ENCODE measurements at places on chromosomes 4 and X. TPM values are rescaled to one million over a fixed set of nuclear protein-coding genes. Genes with fewer than 3 reads are reported as not detected.

The BEND2 gene
- total RNA-seq, result not detected

The TIMP1 gene
- total RNA-seq, result 211 TPM

The CXorf49 gene
- not detected for total RNA-seq

The MECP2 gene
- total RNA-seq, result 18.4 TPM

The LEF1 gene
- not detected for total RNA-seq

The MAGEE1 gene
- 0.51 TPM for total RNA-seq

The SSX2B gene
- total RNA-seq, result not detected

The ARX gene
- total RNA-seq, result not detected

The UGT2B17 gene
- 10.2 TPM for total RNA-seq

DNA sequence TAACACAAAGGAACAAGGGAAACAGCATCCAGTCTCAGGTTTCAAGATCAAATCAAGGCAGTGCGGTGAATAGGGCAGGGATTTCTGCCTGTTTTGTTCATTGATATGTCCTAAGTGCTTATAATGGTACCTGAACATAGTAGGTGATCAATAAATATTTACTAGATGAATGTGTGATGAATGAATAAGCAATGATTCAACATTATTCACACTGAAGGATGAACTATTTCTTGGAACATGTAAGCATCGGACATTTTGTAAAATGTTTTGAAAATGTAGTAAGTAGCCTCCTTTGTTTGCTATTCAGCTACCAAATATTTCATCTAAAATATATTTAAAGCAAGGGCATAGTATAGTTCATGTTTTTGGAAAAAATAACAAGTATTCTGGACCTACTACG lies 67.8 kb downstream of the USP38 start:
- no peak for DNase-seq

DNA sequence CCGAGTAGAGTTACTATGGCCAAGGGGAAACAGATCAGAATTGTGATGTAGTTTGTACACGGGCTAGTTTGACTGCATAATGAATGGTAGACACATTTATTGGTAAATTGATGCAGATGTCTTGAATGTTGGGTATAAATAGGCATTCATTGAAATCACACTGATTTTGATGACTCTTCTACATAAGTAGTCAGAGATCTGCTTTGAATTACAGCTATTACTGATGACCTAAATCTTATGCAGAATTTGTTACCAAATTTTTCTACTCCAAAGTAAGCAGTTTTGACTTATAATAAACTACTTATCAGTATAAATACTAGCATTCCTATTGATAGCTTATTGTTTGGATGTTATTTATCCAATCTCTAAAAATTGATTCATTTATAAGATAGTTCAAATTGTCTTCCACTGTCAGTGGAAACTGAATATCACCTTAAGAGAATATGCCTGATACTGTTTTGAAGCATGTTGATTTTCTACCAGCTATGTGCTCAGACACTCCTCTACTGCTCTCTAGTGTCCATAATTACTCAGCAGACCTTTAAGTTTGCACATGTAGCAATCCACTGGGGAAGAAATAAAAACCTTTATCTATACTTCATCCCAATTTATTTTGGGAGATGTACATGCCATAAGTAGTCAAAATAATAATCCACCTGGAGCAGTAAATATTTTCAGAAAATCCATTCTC lies 120.3 kb downstream of the RASL11B start:
- no peak for DNase-seq

GRCh38 chr4:126470862-126471261 lies 1156.1 kb downstream of the FAT4 start:
- DNase-seq, result no peak

- DNase-seq, result no peak
Observed at GRCh38 chrX:12610079-12610478, 181.1 kb upstream of the PRPS2 start.

GRCh38 chr4:174133551-174133950 lies 149.9 kb downstream of the FBXO8 start:
- DNase-seq, result no peak

DNA sequence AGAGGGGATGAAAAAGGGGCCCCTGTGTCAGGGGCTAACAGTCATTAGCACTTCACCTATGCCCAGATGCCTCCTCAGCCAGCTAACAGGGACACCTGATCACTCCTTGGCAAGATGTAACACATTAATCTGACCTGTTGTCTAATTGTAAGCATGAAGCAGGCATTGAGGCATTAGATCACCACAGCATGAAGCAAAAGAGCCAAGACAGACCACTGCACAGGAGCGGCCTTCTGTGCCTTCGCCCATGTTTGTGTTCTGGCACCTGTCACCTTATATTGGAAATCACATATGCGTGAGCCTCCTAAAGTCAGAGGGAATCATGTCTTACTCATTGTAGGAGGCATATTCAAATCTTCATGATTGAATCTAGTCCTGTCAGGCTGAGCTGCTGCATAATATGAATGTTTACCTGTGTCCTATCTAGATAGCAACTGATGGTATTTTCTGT lies 48.4 kb downstream of the PTTG2 start:
- DNase-seq, result no peak

GRCh38 chr4:13559413-13559812 lies 15.1 kb upstream of the NKX3-2 start:
- no peak for DNase-seq

DNA sequence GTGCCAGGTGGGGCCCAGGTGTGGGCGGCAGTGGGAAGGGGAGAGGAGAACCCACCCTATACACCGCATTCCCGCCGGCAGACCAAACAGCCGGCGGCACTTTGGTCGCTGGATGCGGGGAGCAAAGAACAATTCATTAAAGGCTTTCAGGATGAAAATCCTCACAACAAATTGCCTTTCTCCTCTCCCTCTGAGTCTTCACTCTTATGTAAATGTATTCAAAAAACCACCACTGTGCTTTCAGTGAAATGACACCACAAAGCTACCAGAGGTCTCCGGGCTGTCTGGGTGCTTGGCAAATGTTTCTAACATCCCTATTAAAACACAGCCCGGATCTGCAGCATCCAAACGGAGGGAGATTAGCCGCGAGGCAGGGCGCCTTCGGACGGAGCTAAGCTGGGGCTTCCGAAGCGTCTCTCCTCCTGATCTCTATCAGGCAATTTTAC lies 171.8 kb upstream of the TBL1X start:
- DNase-seq, result no peak

DNA sequence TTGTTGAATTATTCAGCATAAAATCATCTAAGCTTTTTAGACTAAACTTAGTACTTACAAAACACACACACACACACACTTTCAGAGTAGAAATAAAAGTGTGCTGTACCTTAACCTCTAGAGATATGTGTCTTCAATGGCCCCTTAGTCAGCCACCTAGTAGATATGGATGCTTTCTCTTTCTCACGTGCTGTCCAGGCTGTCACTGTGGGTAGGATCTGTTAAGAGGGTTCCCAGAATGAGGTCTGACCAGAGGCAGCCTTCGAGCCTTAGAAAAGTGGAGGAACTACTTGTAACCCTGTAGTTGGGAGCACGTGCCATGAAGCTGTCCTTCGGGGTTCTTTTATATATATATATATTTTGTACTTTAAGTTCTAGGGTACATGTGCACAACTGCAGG lies 117.9 kb downstream of the COL4A5 start:
- DNase-seq, result no peak

DNA sequence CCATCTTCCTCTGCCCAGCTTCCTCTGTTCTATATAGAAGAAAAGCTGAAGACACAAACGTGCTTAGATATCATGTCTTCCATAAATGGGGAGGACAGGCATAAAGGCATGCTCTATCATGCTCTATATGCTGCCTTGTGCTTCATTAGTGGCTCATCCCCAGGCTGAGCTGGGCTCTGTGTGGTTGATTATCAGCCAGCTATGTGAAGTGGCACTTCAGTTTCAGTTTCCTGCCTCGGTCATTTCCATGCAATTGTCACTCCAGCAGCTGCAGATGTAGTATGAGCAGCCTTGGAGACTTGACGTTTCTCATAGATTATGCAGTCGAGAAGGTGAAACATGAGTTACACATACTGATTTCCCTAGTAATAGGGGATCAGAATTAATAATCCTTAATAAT lies 106.2 kb downstream of the SYTL5 start:
- no peak for DNase-seq

- DNase-seq, result no peak
Observed at GRCh38 chrX:140425712-140426395, 79.0 kb downstream of the SOX3 start.

GRCh38 chrX:14777525-14777924 lies 95.3 kb downstream of the FANCB start:
- DNase-seq, result no peak

DNA sequence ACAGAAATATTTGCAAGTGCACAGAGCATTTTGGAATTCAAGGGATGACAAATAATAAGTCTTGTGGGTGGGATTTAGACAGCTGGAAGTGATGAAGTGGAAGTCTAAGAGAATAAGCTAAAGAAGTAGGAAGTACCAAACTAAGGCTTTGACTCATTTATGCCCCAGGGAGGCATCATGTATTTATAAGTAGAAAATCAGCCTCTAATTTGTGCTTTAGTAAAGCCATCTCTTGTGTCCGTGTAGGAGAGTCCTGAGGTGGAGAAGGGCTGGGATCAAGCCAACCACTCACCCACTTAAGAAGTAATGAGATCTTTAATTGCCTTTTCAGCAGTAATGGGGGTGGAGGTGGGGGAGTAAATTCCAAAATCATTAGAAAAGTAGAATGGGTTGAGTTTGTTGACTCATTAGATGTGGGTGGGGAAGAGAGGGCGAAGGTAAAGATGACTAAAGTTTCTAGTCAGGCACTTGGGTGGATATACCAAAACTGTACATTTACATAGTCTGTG lies 356.7 kb downstream of the STIM2 start:
- DNase-seq, result no peak

- DNase-seq, result no peak
Observed at GRCh38 chrX:10949541-10949940, 161.6 kb upstream of the HCCS start.

DNA sequence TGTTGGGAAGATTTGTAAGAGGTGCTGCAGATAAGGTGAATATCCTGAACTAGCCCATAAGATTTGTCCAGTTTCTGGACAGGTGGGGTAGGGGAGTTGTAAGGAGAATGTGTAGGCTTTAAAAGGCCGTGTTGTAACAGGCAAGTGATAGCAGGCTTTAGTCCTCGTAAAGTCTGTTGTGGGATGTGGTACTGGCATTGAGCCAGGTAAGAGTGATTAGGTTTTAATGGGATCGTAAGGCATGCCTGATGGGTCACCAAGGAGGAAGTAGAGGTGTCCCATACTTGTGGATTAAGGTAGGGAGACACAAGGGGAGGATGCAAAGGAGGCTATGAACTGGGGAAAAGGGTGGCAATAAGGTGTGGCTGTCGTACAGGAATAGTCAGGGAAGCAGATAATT lies 256.9 kb upstream of the DKK2 start:
- DNase-seq, result no peak

DNA sequence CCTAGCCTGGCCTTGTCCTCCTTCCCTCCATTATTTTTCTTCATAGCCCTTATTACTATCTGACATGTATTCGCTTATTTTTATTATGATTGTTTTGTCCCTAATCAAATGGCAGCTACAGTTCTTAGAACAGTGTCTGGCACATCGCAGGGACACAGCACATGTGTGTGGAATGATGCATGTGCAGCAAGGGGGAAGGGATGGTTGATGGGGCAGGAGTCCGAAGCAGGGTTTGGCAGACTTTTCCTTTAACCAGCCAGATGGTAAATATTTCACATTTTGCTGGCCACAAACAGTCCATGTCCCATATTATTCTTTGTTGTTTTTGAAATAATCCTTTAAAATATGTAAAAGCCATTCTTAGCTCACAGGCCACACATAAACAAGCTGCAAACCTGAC lies 128.3 kb upstream of the STIM2 start:
- no peak for DNase-seq

DNA sequence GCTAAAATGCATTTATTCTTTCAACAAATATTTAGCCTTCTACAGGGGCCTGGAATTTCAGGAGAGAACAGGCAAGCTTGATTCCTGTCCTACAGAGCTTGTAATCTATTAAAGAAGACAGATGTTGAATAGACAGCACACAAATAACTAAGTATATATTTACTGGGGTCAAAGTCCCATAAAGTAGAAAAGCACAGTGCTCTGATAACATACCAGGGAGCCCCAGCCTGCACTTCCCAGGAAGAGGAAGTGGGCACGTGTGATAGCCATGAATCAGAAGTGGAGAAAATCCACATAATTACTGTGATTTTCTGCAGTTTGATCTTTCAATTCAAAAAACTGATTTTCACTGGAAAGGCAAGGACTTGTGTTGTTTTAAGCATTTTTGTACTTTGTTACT lies 129.1 kb downstream of the EGF start:
- no peak for DNase-seq

DNA sequence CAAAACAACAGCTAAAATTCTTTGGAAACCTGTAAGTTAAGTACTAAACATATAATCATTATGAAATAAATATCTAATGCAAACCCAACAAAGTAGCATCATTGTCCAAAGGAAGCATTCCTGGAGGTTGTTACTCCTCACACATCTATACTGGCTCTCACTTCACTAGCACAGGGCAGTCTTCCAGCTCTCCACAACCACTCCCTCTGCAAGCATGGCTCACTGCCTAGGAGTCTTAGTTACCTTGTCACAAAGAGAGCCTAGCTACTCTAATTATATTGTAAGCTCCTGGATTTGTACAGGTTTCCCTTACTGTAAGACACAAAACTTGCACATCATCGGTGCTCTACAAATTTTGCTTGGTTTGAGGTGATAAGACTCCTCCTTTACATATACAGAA lies 76.1 kb downstream of the AMMECR1 start:
- no peak for DNase-seq

DNA sequence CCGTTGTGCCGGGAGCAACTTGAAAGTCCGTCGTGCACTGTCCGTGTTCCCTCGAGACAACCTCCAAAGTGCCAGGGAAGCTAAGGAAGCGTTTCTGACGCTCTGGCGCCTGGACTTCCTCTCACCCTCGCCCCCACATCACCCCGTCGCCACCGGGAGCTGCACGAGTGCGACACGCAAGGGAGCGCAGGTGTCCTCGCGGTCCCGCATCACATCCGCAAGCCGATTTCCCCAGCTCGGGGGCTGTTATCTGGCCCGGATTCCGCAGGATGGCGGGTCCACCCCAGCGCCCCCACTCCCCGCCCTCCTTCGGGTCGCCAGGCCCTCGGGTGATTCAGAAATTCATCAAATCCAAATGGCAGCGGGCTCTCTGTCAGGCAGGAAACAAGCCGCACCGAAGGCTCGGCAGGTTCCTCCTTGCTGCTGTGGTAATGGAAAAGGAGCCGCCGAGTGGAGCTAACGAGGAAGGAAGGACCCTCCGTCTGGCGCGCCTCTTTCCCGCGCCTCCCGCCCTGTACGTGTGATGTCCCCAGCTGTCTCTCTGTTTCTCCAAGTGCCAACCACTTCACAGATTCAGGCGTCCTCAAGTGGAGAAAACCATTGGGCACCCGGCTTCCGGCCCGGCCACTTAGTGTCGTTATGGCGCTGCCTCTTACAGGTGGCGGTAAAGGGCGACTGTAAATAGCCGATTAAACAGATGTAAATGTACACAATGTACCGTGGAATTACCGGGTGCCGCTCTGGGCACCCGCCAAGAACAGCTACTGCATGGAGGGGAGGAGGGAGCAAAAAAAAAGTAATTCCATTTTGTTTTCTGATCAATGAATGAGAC lies 921 bp upstream of the SETD7 start:
- peak; percentile 76 for DNase-seq

- peak; percentile 61 for DNase-seq
Observed at GRCh38 chr4:184475096-184475461, 729 bp upstream of the IRF2 start.

- DNase-seq, result peak; percentile 68
Observed at GRCh38 chr4:37453999-37454800, 209.7 kb downstream of the NWD2 start.
